ENCODE measurements at places on chromosomes 4 and X.

- no peak for DNase-seq
These were observed 103.8 kb upstream of the RAI2 start for GRCh38 chrX:17964871-17965270.

DNA sequence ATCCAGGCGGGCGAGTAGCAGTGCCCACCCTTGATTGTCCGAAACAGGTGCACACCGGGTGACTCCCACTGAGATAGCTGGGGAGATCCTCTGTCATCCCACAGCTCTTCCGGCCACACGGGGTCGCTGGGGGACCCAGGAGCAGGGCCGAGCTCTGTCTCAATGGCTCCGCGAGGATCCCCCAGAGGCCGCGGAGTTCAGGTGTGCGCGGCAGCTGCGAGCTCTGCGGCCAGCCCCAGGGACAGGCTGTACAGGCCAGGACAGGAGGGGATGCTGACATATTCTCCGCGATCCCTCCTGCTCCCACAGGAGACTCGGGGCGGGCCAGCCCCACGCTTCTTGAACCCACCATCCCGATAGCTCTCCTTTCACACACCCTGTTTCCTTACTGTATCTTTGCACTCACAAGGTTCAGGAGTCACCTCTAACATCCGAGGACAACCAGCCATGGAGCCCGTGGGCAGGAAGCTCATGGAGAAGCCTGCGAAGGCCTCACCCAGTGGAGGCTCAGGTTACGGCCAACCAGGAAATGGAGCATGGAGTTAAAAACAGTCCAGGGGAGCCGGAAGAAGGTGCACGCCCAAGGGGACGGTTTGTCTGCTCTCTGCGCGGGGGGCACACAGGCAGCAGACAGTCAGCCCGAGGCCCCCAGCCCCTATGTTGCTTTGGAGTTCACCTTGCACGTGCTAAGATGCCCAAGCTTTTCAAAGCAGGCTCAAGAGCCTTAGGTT is 77.9 kb upstream of the AMELX start:
- no peak for DNase-seq

GRCh38 chr4:97367878-97368277 is 775.4 kb downstream of the STPG2 start:
- DNase-seq: no peak

GRCh38 chr4:109735566-109736365 is 5.9 kb upstream of the PLA2G12A start:
- no peak for DNase-seq

- no peak for DNase-seq
These were observed 74.7 kb downstream of the HOPX start for GRCh38 chr4:56606385-56606784.

DNA sequence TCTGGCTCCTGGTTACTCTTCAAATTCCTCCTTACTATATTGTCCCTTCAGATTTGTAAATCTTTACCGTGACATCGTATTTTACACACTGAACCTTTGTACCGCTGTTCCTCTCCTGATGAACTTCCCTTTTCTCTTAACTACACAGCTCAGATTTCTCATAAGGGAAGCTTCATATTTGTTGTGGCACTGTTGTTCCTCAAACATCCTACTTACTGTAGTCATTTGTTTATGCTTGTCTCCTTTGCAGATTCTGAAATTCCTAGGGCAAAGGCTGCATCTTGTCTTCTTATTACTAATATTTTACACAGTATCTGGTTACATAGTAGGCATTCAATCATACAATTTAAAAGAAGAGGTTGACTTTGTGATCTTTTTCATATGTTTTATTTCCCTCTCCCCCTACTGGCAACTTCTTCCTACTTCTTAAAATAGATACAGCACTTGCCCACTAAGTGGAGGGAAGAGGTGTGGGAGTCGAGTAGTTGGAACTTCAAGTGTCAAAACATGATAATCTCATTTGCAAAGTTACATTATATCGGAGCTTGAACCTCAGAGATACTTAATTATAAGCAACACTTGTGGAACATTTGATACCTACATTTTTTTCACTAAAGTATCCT is 50.0 kb downstream of the TET2 start:
- no peak for DNase-seq

DNA sequence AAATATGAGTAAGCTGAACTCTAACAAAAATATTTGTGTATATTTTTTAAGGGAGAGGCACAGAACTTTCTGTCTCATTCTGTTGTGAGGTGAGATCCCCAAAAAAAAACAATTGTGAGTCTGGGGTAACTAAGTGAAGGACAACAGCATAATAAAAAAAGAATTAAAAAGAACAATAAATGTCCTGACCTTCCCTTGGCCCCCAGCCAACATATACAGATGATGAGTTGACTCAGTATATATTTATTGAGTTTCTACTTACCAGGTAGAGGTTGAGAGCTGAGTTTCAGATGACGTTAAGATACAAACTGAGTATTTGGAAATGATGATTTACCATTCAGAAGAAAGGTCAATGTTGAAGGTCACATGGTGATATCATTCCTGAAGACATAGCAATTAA is 239.5 kb downstream of the KCNIP4 start:
- DNase-seq: no peak

- DNase-seq: no peak
These were observed 34.3 kb downstream of the FGFRL1 start for GRCh38 chr4:1045595-1046201.

DNA sequence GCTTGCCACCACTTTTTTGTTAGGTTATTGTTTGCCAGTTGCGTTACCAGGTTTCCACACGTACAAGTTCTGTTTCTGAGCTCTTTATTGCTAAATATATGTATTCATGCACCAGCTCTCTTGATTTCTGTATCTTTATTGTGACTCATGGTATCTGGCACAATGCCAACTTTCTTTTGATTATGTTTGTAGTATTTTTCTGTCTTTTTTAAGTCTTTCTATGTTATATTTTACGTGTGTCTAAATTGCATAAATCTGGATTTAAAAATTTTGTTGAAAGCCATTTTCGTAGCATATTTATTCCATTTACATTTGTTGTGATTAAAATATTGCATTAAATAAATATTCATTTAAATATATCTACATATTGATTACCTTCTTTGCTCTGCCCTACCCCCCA is 73.8 kb downstream of the KDM6A start:
- no peak for DNase-seq

GRCh38 chr4:973431-974397 is at the start of gene DGKQ:
Gene DGKQ (minus strand): TSS chr4:973569. CDS start chr4:973482, 87 bp downstream.
- DNase-seq: peak; percentile 88

DNA sequence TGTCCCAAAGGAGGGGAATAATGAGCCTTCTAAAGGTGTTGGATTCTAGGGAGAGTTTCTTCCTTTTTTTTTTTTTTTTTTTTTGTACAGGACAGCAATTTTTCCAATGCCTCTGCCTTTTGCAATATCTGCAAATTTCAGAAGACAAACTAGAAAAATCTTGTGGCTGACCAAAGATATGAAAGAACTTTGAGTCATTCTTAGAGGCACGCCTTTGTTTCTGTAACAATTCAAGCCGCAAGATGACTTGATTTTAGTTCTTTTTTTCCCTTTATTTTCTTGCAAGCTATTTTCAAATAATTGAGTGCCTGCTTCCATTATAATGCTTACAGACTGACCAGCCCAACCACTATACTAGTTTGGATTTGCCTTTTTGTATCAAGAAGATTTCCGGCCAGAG is 47.6 kb upstream of the UXT start:
- DNase-seq: no peak

- no peak for DNase-seq
These were observed 350.1 kb downstream of the GRXCR1 start for GRCh38 chr4:43242606-43243005.

Measured in effector CD8-positive, alpha-beta T cell (primary cell).